ENCODE measurements at places on chromosomes 1 and 21.

- DNase-seq: peak; percentile 4
Observed at GRCh38 chr1:111743679-111744101, 4.5 kb upstream of the INKA2 start.

DNA sequence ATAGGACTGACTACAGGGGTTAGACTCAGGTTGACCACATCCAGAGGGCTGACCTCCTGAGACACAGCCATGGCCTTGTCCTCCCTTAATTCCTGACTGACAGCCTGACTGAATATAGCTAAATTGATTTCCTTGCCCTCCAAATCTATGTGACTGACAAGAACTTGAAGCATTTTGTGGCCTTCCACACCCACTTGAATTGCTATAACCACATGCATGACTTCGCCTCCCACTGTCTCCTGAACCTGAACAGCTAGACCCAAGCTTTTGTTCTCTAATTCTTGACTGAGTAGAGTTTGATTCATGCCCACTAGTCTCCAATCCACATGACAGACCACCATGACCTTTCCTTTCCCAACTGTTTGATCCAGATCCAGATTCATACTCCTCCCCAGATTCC, 3.1 kb downstream of the FLG2 start:
- no peak for DNase-seq

DNA sequence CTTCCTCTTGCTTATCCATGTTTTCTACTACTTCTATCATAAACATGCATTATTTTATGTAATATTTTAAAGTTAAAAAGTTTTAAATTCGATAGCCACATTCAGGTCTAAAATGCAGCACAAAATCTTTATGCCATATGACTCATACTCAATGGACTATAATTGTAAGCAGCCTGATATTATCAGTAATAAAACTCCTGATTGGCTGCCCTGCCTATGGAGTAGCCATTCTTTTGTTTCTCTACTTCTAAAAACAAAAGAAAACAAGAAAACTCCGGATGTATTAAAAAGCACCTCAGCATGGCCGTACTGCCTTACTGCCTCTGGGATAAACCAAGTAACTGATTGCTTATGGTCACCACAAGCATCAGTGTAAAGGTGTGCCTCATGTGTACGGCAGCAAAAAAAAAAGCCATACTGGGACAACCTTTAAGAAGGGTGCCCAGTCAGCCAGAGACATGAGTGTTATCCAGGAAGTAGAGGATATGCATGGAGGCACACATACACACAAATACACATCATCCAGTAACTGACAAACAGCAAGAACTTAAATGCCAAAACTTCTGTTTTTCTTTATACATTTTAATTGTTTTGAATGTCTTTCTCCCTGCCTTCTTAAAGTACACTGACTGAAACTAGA, 9.2 kb downstream of the SLC35D1 start:
- no peak for DNase-seq

- DNase-seq: no peak
Observed at GRCh38 chr1:12359359-12360133, 129.7 kb downstream of the VPS13D start.

DNA sequence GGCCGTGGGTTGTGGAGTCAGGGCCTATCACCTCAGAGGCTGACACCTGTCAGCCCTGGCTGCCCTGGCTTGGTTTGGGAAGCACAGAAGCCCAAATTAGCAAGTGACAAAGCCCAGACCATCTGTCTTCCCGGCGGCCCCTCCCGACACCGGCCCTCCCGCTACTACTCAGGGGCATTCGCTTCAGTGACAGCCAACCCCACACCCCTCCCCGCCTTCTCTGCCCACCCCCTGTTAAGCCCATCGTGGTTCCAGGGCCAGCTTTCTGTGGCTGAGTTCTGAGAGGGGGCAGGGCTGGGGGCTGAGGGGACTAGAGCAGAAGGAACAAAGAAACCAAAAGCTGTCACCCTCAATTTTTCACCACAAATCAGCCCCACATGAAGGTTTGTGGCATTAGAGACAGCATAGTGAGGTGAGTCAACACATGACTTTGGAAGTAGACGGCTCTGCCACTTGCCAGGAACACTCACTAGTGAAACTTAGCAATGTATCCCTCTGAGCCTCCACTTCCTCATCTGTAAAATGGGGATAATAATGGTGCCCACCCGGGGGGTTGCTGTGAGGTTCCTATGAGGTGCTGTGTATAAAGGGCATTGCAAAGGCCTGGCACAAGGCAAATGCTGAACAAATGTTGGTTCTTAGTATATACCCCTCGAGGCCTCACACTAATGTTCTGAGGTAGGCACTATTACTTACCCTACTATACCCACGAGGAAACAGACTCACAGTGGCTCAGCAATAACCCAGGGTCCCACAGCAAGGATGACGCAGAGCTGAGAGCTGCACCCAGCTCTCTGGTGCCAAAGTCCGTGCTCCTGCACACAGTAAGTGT, 5.2 kb upstream of the TNNI1 start:
- no peak for DNase-seq

- DNase-seq: peak; percentile 27
Observed at GRCh38 chr1:20483833-20484518, 2.0 kb downstream of the CAMK2N1 start.

GRCh38 chr1:103106426-103107341, 1.6 kb downstream of the COL11A1 start:
- DNase-seq: no peak

- DNase-seq: no peak
Observed at GRCh38 chr1:217010253-217010652, 287.0 kb upstream of the ESRRG start.

- DNase-seq: no peak
Observed at GRCh38 chr1:115811140-115811828, 29.6 kb downstream of the NHLH2 start.

DNA sequence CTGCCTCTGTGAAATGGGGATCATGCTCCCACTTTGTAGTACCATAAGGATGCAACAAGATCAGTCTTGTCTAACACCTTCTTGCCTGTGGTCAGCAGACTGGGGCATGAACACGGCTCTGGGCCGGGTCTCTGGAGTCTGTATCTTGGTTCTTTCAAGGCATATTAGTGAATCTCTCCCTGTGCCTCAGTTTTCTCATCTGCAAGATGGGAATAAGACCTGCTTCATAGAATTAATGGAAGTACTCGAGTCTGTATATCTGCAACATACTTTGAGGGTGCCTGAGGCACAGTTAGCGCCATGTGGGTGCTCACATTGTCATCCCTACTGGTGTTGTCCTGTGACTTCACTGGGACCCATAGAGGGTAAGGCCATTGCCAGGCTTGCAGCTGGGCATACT, 84.6 kb downstream of the IGSF21 start:
- DNase-seq: no peak

- no peak for DNase-seq
Observed at GRCh38 chr1:180997843-180998504, 24.7 kb downstream of the STX6 start.

GRCh38 chr21:26528882-26529281, 44.2 kb downstream of the CYYR1 start:
- no peak for DNase-seq

GRCh38 chr21:38842079-38842478, 36.4 kb downstream of the ETS2 start:
- DNase-seq: no peak

DNA sequence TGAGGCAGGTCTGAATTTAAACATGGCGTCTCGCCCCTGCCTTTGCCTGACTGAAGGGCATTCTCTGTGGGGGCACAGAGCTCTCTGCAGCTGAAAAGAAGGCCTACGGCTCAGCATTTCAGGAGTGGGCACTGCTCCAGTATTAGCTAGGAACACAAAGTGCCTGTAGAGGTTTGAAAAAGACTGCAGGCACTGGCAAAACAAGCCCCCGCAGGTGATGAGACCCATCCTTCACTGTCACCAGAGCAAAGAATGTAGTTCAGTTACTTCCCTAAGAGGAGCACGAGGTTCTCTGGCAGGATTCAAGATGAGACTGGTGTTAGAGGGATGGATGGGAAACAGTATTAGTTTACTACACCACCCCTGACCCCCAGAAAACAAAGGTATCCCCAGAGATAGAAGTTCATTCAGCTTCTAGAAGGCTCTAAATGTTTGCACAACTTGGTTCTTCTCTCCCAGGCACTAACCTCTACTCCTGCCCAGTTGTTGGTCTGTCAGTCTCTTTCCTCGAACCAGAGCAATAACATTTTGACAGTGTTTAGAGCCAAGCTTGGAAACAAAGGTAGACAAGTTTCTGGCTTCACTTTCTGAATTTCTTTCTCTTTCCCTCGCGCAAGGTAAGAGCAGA, 101.9 kb upstream of the KCNE2 start:
- no peak for DNase-seq

GRCh38 chr1:218985424-218985984, 188.2 kb upstream of the LYPLAL1 start:
- no peak for DNase-seq

DNA sequence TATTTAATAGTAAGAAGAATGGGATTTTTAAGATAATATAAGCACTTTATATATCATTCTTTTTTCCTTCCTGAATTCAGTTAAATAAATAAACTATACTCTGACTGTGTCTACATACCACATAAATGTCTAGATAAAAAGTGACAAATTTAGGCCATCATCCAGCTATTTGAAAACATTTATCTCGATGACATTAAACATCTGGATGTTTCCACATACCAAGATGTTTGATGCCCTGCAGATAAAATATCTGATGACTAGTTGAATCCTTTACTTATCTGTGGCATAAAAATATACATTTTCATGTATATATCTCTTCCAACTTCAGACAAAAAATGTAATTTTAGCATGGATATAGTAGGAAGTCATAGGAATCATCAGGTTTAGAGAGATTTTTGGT, 348.3 kb downstream of the DPYD start:
- no peak for DNase-seq

DNA sequence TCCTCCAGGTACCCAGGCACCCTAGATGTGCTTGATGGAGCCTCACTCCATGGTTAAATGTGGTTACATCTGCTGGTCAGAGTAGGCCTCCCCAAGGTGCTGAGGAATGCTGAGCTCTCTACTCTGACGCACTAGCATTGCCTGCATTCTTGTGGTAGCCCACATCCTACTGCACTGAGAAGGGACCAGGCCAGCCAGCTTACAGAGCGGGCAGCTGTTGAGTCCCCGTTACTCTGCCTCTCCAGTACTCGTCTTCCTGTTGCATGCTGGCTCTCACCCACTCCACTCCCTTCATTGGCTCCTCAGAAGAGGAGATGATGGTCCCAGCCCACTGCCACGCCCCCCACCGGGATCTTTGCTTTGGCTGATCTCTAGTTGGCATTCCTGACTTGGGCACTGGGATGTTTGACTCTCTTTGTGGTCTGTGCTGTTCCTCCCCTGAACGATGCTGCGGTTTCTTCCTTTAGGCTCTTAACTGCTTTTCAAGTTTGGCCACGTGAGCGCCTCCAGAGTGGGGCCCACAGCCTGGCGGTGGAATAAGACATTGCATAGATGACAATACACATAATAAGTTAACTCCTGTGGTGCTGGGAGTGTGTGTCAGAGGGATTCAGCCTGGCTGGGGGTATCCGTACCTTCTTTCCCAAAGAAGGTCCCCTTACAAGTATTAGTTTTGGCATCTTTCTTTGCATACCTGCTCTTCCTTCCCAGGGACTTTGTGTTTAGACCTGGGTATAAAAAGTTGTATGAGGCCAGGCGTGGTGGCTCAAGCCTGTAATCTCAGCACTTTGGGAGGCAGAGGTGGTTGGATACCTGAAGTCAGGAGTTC, 18.6 kb downstream of the AZIN2 start:
- DNase-seq: peak; percentile 88

GRCh38 chr1:185581961-185582725, 152.0 kb upstream of the HMCN1 start:
- no peak for DNase-seq

DNA sequence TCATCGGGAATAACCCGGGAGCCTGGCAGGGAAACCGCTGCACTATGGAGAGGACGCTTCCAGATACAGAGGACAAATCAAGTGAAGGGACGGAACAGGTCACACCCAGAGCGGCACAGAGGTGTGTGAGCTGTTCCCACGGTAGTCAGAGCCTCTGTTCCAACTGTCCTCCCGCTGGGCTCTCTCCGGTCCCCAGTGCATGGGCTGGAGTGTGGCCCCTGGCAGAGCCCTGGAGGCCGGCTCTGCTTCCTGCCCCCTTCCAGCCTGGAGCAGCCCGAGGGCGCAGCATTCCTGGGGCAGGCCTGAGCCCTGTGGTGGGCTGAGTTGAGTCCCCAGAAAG, 11.9 kb upstream of the ZBTB21 start:
- DNase-seq: no peak
